Stimulated activated CD4-positive, alpha-beta T cell treated with anti-CD3 and anti-CD28 coated beads, Interleukin-15, amount 100 ng/mL, for 24 hours (primary cell): ENCODE measurements at places on chromosomes 11 and 22.

DNA sequence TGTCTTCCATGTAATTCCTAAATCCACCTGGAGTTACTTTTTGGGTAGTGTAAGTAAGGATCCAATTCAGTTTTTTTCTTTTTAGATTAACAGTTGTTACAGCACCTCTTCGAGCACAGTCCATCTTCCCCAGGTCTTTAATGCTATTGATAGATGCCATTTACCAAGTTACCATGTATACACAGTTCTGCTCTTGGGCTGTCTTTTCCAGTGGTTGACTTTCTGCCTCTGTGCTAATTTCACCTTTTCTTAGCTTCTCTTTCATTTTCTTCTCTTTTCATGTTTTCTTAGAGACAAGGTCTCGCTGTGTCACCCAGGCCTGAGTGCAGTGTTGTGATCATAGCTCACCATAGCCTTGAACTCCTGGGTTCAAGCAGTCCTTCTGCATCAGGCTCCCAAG is 12.0 kb downstream of the ATXN10 start:
- no peak for DNase-seq

DNA sequence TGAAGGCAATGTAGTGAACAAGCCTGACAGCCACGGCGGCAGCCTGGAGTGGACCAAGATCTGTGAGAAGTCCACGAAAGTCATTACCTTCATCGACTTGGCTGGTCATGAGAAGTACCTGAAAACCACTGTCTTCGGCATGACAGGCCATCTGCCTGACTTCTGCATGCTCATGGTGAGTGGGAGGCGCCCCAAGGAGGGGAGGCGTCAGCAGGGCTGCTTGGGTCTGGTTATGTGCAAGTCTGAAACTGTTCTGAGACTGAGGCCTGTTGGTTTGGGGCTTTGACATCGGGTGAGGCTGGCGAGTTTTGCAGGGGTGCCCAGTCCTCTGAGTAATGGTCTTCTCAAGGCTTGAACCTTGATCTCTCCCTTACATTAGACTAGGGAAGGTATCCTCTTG is 11.1 kb downstream of the GTPBP1 start:
- no peak for DNase-seq

GRCh38 chr11:92810423-92811064 is 158.9 kb upstream of the MTNR1B start:
- DNase-seq, result no peak

- no peak for DNase-seq
These were observed 498.2 kb downstream of the KCNA4 start for GRCh38 chr11:29518389-29519174.

DNA sequence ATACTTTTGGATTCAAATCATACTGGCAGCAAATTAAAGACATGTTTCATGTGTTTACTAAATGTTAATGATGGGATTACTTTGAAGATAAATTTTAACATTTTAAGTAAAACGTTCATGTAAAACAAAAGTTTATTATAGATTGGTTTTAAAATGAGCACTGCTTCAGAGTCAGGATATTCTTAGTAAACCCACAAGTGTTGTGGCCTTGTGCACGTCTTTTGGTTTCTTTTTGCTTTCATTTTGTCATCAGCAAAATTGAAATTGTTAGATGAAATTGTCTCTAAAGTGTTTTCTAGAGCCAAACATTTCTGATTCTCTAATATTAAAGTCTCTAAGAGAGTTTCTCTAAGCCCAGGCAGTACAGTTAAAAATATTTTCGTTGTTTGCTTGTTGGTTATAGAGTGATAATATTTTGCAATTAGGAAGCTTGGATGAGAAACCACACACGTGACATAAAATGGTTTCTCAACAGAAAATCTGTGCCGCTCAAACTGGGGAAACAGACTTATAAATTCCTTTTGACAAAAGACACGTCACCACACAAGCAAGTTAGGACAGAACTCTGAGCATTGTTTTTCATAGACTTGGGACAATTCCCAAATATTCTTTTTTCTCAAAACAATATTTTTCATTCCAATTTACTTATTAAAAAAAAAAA is 164.4 kb downstream of the TEAD1 start:
- DNase-seq, result no peak
